ENCODE measurements at places on chromosomes 1 and 21.

DNA sequence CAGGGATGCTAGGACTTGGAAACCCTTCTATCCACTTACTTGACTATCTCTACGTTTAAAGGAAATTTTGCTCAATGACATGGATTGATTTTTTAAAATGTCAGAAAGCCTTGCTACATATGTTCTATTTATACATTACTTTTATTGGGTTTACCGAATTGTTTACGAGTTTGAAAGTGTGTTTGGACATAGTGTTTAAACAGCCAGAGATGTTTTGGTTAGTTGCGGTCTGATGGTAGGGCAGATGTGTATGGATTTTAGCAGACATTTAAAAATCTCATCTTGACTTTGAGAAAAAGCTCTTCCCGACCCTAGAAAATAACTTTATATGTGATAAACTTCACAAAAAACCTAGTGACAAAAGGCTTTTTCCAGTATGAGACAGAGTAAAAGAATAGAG lies 513.7 kb downstream of the PLA2G4A start:
- no peak for DNase-seq

- DNase-seq, result no peak
These were observed 14.4 kb downstream of the TMPRSS3 start for GRCh38 chr21:42381347-42381984.

- no peak for DNase-seq
These were observed 18.8 kb downstream of the PLEKHM2 start for GRCh38 chr1:15702722-15703550.

GRCh38 chr1:7902478-7903085 lies 38.1 kb downstream of the TNFRSF9 start:
- peak; percentile 43 for DNase-seq

DNA sequence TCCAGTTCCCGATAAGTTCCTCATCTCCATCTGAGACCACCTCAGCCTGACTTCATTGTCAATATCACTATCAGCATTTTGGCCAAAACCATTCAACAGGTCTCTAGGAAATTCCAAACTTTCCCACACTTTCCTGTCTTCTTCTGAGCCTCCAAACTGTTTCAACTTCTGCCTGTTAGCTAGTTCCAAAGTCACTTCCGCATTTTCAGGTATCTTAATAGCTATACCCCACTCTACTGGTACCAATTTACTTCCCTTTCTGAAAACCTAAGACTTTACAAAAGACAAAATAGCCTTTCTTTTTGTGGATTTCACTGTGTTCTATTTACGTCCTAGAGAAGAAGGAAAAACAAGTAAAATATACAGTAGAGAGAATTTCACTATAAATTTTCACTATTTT lies 147.0 kb upstream of the FMN2 start:
- DNase-seq, result no peak
